ENCODE measurements at places on chromosomes 11 and 22.

DNA sequence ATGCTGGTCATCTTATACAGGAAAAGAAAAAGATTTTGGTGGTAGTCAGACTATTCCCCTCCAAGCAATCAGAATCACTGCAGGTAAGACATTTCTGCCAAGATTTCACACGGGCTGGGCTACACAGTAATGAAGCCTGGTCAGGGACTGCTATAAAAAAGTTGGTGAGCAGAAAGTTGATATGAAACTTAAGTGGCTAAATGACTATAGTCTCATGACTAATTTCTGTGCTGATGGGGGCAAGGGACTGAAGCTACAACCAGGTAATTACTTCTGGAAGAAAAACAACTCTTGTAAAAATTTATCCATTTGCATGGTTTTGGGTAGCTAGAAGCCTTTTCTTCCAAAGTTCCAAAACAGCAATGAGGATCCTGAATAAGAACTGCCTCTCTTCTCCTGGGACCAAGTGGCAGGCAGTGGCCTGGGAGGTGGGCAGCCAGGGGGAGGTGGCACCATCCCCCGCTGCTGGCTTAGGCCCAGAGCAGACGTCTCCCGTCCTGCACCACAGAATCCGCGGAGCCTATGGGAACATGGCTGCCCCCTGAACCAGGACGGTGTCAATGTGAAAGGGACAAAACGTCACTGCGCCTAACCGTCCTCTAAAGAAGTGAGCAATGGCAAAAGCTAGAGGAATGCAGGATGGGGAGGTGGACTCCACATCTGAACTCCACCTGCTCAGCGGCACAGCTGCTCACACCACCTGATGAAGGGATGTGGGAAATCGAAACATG is 122.6 kb upstream of the LMO1 start:
- DNase-seq: no peak

GRCh38 chr11:47589584-47589976 is 3.1 kb downstream of the FAM180B start:
- no peak for DNase-seq

DNA sequence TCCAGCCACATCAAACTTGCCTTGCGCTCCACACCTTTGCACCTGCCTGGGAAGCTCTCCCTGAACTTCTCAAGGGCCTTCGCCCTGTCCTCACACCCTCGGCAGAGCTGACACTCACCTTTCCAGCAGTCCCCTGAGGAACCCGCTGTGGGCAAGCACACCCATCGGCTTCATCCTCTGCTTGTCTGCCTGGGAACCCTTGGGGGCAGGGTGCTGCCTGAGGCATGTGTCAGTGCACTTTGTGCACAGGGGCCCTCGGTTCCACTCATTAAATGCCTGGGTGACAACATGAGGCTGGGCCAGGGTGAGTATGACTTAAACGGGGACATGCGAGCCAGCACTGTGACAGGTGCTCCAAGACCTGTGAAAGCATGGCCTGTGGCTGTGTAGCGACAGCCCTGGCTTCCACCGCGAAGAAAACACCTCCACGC is 2.6 kb upstream of the LRFN4 start:
- DNase-seq: no peak

DNA sequence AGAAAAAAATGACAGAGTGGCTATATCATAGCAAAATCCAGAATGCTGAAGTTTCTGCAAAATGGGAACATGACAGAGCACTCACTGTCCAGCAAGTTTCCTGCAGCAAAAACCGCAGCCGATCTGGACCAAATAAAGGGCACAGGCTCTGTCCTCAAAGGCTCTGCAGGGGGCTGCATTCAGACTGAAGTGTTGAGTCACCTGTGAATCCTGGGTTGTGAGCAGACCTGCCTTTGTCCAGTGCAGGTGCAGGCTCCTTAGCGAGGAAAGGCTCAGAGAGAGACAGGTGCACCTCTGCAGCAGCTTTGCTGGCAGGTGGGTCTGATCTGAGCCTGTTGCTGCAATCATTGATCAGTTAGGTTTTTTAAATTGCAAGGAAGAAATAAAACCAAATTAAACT is 29.3 kb upstream of the NFAM1 start:
- no peak for DNase-seq

DNA sequence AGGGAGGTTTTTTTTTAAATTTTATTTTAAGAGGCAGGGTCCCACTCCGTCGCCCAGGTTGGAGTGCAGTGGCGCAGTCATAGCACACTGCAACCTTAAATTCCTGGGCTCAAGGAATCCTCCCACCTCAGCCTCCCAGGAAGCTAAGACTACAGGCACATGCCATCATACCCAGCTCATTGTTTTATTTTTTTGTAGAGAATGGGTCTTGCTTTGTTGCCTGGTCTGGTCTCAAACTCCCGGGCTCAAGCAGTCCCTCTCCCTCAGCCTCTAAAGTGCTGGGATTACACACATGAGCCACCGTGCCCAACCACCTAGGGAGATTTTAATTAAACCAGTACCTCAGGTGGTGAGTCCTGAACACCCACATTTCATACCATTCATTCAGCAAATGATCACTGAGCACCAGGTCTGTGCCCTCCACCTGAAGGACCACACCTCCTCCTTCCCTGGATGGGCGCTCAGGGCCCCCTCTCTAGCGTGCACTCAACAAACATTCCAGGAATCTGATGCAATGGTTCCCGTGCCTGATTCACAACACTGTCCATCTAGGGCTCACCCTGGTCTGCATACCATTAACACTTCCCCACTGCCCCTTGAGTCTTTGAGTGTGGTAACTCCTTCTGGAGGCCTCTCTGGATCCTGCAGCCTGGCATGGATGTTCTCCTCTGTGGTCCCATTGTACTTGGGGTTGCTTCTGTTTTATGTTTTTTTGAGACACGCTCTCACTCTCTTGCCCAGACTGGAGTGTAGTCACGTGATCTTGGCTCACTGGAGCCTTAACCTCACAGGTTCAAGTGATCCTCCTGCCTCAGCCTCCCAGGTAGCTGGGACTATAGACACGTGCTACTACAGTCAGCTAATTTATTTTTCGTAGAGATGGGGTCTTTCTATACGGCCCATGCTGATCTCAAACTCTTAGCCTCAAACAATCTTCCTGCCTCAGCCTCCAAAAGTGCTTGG is 9.6 kb upstream of the MYH9 start:
- DNase-seq: no peak

GRCh38 chr11:103609117-103610066 is 427.0 kb upstream of the DDI1 start:
- peak; percentile 85 for DNase-seq

GRCh38 chr11:11931461-11932055 is 76.9 kb downstream of the DKK3 start:
- DNase-seq: peak; percentile 28

All from AG09309 (cell line).